Thyroid gland (tissue), 4 donors: ENCODE measurements at places on chromosomes 3 and 15.

DNA sequence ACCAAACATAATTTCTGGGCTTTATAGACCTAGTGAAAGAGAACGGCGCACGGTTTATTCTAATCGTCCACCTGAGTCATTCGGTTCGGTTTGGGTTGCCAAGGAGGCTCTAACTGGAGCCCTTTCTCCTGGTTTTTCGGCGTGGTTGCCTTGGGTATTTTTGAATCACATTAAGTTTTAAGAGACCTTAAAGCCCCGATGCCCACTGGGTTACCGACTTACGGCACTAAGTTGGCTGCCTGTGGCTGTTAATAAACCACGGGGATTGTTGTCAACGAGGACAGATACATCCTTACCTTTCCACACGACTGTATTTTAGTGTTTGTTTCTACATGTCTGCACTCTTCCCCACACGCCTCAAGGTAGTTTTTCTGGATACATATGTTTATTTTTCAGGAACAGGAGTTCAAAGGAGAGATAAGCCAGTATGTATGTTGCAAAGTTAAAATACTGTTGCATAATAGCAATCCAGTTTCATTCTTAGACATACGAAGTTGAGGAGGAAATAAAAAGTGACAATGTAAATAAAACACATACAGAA is 1.2 kb upstream of the ANP32A start:
- peak; percentile 14 for DNase-seq

DNA sequence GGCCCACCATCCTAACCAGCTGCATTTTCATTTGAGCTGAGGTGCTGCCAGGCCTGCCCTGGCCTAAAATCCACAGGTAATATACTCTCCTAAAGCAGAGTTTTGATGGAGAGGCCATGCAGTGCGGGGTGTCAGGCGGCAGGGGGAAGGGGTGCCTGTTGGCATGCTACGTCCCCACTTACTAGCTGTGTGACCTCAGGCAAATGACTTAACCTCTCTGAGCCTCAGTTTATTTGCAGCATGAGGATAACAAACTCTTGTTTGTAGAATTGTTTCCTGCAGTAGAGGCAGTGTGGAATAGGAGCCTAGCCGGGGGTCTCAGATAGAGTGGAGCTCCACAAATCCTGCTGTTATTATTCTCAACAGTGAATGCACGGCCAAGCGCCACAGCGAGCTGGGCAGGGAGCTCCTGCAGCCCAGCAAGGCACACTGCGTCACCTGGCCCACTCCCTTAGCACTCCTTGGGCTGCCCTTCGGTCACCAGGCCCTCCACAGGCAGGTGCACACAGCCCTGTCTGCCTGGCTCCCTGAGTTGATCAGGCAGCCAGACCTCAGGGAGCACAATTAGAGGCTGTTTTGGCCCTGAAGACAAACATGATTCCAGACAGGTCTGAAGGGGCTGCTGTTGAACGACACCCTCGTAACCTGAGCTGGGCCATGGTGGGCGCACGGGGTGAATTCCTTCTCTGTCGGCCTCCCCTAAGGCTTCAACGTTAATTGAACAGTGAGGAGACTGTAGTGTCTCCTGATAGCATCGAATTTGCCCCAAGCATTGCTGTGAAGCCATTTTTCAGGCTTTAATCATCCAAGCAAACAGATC is 248.8 kb upstream of the LYSMD4 start:
- no peak for DNase-seq

DNA sequence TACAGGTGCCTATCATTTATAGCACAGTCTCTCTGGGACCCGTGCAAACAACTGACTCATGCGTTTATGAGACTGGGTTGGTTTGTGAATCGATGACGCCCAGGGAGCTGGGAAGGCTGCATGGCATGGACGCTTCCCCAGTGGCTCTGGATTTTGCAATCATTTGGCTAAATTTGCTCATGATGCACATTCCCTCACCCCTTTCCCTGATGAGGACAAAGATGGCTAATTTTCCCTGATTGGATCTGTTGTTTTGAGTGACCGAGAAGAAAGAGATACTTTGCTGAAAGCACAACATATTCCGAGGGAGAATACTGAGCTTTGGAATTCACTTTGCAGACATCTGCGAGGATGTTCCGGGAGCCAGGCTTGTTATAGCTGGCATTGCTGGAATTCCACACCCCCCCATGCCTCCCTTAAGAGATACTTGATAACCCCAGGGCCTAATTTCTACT is 51.1 kb downstream of the CGNL1 start:
- no peak for DNase-seq

DNA sequence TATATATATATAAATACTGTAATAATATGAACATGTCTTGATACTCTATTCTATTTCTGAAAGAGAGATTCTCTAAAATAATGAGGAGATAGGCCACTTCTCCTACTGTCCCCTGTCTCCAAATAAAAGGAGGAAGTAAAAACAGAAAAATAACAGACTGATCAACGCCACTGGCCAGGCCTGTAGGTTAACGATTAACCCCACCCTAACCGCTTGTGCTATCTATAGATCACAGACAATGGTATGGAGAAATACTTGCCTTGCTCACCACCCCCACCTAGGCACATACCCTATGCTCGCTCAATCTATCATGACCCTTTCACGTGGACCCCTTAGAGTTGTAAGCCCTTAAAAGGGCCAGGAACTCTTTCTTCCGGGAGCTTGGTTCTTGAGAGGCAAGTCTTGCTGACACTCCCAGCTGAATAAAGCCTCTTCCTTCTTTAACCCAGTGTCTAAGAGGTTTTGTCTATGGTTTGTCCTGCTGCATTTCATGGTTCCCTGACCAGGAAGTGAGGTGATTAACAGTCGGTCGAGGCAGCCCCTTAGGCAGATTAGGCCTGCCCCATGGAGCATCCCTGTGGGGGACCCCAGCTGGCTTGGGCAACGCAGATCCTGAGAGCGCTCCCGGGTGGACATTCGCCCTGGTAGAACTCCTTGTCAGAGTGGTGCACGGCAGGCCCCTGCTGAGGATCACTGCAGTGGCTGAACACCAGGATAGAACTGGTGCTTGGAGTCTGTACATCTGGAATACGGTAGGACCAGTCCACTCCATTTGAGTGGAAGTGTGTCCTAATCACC is 521.8 kb upstream of the CNTN3 start:
- no peak for DNase-seq

DNA sequence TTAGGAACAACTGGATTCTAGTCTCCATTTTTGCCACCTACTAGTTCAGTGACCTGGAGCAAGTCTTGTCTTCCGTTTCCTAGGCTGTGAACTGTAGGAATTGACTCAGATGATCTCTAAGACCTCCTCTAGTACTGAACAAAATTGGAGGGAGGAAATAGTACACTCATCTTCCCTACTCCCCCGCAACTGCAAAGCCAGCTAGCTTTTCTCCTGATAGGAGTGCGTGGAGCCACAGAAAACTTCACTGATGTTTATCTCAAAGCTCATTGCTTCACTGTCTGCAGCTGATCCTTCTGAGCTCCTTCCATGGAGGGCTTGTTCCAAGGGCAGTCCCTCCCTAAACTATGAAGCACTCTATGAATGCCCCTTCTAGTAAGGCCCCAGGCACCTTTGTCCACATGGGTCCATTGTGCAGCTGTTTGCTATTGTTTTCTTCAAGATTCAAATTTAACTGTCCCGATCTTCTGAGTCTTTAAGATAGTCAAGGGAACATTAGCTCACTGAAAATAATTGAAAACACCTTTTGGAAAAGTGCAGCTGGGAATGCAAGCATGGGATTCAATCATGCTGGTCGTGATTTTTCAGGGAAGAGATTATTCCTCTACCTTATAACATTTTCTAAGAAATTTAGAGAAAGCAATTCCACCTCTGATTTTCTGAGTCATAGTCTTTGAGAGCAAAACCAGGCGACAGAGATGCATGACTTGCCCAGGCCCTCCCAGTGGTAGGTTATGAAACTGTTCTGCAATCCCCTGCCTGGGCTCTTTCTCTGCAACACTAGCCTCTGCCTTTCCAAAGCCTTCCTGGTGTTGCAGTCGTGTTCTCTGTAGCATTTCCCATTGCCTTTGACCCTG is 24.3 kb downstream of the FILIP1L start:
- no peak for DNase-seq

DNA sequence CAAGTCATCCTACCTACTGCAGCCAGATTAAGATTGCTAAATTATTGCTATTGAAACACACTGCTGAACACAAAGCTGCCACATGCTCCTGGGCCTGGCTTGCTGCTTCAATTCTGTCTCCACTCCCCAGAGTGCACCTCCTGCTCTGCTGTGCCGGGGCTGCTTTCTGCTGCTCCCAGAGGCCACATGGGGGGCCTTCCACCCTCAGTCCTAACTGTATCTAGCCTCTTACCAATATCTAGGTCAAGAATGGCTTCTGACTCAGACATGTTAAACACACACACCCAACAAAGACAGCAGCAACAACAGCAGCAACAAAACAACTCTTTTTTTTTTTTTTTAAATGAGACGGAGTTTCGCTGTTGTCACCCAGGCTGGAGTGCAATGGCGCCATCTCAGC is 33.0 kb downstream of the MYZAP start:
- DNase-seq: no peak

GRCh38 chr3:156548902-156549301 is 6.0 kb downstream of the SSR3 start:
- DNase-seq: no peak

GRCh38 chr3:54120657-54121413 is 1.5 kb upstream of the CACNA2D3 start:
- DNase-seq: peak; percentile 50

DNA sequence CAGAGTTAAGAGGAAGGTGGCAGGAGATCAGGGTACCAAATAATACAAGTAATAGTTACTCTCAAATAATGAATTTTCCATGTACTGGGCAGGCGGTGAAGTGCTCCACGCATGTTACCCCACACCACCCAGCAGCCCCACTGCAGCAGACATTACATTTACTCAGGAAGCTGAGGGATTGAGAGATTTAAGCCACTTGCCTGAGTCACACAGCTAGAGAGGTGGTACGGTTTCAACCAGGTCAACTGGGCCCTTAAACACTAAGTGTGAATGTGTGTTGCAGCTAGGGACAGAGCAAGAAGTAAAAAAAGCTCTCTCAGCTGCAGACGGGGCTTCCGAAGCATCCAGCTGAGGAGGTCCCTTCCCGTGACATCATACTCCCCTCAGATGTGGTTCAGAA is 91.3 kb downstream of the PRICKLE2 start:
- no peak for DNase-seq

- DNase-seq: no peak
Observed at GRCh38 chr3:38314112-38314763, 32.1 kb downstream of the SLC22A14 start.

GRCh38 chr3:49781415-49782199 is 4.7 kb downstream of the IP6K1 start:
- DNase-seq: no peak

DNA sequence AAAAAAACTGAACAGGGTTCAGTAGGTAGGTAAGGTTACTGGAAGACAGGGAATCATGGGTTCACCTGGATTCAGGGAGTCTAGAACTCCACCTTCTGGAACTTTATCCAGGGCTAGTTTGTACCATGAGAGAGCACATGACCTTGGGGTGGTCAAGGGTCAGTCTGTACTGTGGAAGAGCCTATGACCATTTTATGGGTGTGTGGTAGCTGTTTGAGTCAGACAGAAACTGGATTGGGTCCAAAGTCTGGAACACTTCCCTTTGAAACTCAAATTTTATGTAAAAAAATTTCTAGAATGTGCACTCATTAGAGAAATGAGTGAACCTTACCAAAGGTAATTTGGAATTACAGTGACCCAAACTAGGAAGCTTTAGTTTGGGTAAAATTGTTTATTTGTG is 486.0 kb upstream of the AGTR1 start:
- DNase-seq: no peak

- DNase-seq: no peak
Observed at GRCh38 chr3:53630547-53630946, 136.1 kb downstream of the CACNA1D start.

DNA sequence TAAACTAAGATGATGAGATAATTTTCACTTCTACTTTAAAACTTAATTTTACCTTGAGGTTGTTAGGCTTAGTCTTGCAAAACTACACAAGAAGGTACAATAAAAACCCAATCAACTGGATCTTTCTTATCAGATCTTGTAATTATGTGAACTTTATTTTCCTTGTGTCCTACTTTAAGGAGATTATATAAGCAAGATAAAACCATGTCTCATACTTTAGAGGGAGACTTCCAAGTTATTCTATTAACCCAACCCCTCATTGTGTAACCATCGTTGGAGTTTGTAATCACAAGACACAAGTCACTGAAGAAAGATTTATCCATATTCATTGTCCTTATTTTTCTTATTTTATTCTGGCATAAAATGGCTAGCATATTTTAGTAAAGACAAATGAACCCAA is 165.6 kb downstream of the SERPINI1 start:
- no peak for DNase-seq

DNA sequence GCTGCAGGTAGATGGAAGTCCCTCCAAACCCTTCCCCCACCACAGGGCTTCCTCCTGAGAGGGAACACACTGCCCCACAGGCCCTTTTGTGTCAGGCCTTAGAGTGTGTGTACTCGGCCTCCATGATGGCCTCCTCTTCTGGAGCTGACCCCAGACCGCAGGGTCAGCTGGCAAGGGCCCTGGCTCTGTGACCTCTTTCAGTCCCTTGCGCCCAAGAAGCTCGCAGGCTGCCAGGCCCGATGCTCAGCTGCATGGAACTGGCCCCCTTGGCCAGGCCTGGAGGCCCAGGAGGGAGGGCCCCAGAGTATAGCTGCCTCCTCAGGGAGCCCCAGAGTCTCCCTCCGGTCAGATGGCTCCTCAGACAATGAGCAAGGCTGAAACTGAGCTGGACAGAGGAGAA is 23.4 kb upstream of the ANKDD1A start:
- no peak for DNase-seq

GRCh38 chr3:114308377-114308776 is 14.5 kb downstream of the TIGIT start:
- DNase-seq: no peak

DNA sequence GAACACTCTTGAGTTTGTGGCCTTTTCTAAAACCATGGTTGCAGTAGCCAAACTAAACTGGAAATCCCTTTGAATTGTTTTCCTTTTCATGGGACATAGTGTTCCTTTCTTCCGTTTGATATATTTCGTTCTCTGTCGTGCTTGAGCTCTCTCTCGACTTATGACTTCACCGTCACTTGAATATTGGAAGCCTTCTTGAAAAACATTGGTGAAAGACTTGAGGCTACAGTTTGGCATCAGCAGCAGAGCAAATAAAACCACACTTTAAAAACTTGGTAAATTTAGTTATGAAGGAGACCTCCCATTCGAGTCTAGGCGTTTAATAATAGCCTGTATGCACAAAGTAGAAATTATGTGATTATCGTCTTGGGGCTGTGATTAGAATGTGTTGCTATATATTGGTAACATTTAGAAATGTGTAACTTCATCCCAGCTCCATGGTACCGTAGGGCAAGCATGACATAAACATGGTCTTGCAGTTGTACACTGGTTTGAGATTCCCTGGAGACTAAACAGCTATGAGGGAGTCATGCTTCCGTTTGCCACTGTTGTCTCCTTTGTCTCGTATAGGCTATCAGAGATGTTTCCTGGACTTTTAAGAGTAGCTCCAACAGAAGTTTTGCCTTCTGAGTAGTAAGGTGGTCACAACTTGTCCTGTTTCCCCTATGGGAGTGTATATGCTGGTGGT is 122.3 kb downstream of the PTPRG start:
- DNase-seq: peak; percentile 61

DNA sequence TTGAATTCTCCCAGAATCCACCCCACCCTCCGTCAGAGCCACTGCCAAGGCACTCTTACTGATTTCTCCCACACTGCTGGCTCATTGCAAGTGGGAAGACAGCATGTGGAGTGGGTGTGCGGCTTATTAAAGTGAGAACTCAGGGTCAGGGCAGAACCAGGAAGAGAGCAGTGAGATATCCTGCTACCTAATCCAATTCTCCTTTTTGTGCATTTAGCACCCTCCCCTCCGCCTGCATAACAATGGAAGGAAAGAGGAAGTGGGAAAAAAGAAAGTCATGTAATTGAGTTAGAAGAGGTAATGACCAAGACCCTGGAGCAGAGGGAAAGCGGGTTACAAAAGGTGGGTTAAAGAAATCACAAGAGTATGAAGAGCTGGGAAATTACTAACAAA is 27.8 kb upstream of the PIK3CB start:
- DNase-seq: no peak
